ENCODE measurements at places on chromosomes 16 and 17. TPM values are rescaled to one million over a fixed set of nuclear protein-coding genes. Genes with fewer than 3 reads are reported as not detected.

The PDILT gene
- total RNA-seq: not detected

The HOXB2 gene
- total RNA-seq: 13.0 TPM

The TMEM235 gene
- total RNA-seq: not detected

The SPNS2 gene
- total RNA-seq: 1.2 TPM

The CCDC78 gene
- total RNA-seq: 5.7 TPM

The TPSB2 gene
- not detected for total RNA-seq

The SLC13A2 gene
- total RNA-seq: not detected

The WFIKKN1 gene
- not detected for total RNA-seq

The LGALS9B gene
- not detected for total RNA-seq

The WNT3 gene
- not detected for total RNA-seq

The GPATCH8 gene
- 36.8 TPM for total RNA-seq

The ABCA3 gene
- total RNA-seq: 2.9 TPM

The KRTAP4-5 gene
- total RNA-seq: not detected

The DHRS7C gene
- not detected for total RNA-seq

The CCL22 gene
- 7.1 TPM for total RNA-seq

The TBC1D3E gene
- total RNA-seq: not detected

The MYH13 gene
- total RNA-seq: not detected

The TMC5 gene
- not detected for total RNA-seq

The MED31 gene
- total RNA-seq: 21.0 TPM

The SYCE1L gene
- total RNA-seq: 3.0 TPM

All from activated CD8-positive, alpha-beta T cell treated with anti-CD3 and anti-CD28 coated beads for 36 hours (primary cell).